HT-29 (cell line): ENCODE measurements at places on chromosomes 5 and 9.

GRCh38 chr5:179680780-179681401 is at the start of gene CBY3:
CBY3 (minus strand) TSS chr5:179681034; CDS start chr5:179680918, 116 bp downstream.
- no peak for DNase-seq

DNA sequence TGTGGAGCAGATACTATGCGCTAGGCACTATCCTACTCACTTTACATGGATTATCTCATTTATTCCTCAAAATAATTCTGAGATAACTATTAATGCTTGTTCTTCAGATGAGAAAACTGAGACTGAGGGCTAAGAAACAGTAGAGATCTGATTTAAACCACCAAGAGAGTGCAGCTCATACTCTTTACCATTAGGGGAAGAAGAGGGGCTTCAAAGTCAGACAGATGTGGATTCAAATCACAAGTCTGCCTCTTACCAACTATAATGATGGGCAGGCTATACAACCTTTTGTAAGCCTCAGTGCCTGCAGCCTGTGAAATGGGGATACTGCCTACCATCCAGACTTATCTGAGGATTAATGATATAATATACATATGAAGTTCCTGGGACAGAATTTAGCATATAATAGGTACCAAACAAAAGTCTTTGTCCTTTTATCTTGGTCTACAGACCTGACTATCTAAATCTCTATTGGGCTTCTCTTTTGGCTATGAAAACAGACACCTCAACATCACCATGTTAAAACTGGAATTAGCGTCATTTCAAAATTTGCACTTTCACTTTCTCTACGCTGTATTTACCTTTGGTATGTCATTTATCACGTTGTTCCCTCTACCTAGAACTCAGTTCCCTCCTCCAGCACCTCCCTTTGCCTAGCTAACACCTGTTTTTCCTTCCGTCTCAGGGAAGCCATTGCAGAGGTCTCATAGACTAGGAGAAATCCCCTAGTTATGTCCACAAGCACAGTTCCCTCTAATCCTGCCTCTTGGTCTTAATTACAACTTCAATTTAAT is 13.8 kb upstream of the TMEM267 start:
- DNase-seq, result peak; percentile 29

GRCh38 chr5:10445352-10445751 is 3.7 kb downstream of the ROPN1L start:
- DNase-seq, result no peak

GRCh38 chr9:135215571-135216161 is 128.2 kb downstream of the OLFM1 start:
- no peak for DNase-seq

- DNase-seq, result no peak
Observed at GRCh38 chr9:108269371-108269770, 586.4 kb downstream of the ACTL7B start.

GRCh38 chr5:179698935-179699615 is at the start of gene CANX:
CANX (plus strand) TSS chr5:179698967; CDS start chr5:179705682, 6,715 bp downstream.
- DNase-seq, result peak; percentile 50

GRCh38 chr5:127519527-127519926 is 2.1 kb downstream of the PRRC1 start:
- DNase-seq, result no peak

- peak; percentile 13 for DNase-seq
Observed at GRCh38 chr5:74149395-74149794, 491.1 kb downstream of the ENC1 start.

DNA sequence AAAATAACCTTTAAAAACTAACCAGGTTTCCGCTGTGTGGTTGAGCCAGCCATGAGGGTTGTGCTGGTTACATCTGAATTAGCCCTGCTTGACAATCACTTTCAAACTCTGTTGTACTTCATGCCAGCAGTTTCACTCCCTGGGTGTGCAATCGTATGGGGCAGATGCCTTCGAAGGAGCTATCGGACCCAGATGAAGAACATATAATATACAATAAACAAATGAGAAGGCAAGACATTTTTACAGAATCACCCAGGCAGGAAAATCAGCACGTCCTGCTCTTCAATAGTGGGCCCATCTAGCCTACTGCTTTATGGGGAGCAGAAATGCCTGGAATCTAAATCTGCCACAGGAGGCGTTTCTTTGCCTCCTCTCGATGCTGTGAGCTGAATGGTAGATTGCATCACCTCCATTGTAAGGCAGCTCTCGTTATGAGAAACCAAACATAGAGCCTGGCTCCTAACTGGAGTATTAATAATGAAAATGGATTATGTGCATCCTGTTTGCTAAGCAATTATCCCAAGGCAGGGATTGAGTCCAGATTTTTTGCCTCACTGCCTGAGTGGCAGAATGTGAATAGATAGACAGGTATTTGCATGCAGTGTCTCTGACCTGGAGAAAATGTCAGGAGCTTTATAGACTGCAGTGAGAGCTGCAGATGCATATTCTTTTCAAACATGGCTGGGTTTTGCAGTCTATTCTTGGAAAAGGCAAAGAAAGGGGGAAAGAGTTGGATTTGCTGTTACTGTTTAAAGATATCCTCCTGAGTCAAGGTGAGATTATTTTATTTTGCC is 143.3 kb upstream of the SMARCA2 start:
- DNase-seq, result no peak

- DNase-seq, result no peak
Observed at GRCh38 chr5:14508046-14508445, 73.5 kb upstream of the OTULINL start.

GRCh38 chr5:135608761-135609443 is 30.1 kb upstream of the CXCL14 start:
- DNase-seq, result no peak

DNA sequence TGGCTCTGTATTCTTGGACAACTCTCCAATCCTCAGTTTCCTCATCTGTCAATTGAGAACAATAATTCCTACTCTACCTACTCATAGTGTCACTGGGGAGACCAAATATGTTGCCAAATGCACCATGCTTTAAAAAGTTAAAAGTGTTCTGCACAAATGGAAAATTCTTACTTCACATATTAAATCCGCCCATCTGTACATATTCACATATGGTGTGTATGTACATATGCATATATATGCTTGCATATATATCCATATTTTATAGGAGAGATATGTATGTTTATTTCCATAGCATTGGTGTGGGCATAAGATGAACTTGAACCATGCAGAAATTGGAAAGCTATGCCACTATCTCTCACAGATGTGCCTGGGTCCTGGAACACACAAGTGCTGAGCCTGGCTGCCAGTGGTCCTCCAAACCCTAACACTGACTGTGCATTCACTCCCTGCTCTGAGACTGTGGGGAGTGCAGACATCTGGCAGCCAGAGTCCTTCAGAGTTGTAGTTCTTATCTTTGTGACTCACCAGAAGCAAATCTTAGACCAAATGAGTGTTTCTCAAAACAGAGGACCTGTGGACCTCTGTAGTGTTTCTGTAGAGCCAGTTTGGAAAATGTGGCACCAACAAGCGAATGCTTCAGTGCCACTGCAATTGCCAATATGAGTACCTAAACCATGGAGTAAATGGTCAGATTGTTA is 168.7 kb downstream of the GRIA1 start:
- no peak for DNase-seq

- peak; percentile 11 for DNase-seq
Observed at GRCh38 chr9:959914-960313, 16.5 kb upstream of the DMRT3 start.
